Dermis blood vessel endothelial cell (primary cell): ENCODE measurements at places on chromosomes 3 and 15. TPM values are rescaled to one million over a fixed set of nuclear protein-coding genes. Genes with fewer than 3 reads are reported as not detected.

GRCh38 chr15:81450721-81451120 is 76.7 kb upstream of the TMC3 start:
- DNase-seq = no peak

DNA sequence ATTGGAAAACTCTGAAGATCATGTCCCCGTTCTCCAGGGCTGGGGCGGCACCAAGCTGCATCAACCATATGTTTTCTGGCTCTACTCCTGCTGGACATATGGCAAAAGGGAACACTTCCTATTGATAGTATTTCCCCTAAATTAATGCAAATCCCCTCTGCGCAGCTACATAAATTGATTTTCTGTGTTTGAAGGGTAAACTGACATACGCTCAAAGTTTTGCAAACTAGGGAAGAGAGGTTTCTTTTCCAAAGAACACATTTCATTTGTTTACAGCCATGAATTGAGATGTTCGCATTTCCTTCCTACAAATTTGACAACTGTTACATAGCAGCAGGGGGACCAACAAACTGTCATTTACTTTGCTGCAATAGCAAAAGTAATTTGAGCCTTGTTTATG is 35.9 kb downstream of the CTXND1 start:
- DNase-seq = no peak

GBE1 gene
- 70.5 and 124 TPM in 2 replicates for total RNA-seq

DNA sequence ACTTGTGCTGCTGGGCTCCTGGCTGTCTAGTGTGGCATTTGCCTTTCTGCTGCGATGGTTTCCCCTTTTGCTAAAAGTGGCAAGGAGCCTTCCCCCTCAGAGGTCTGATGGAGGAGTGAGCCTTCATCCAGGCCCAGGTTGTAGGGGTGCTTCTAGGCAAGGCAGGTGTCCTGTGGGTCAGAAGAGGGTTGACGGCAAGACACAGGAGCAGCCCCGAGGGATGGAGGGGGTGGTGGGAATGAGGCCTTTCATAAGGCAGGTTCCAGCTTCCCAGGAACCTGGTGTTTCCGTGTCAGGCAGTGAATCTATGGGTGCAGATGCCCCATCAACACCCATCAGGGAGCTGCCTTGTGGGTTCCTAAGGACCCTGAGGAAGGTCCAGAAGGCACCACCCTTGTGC is 63.0 kb upstream of the TAMM41 start:
- DNase-seq = no peak

GRCh38 chr3:16298891-16299290 is 33.9 kb downstream of the OXNAD1 start:
- no peak for DNase-seq

ERC2 gene
- total RNA-seq = 0.79 and 2.4 TPM in 2 replicates

DNA sequence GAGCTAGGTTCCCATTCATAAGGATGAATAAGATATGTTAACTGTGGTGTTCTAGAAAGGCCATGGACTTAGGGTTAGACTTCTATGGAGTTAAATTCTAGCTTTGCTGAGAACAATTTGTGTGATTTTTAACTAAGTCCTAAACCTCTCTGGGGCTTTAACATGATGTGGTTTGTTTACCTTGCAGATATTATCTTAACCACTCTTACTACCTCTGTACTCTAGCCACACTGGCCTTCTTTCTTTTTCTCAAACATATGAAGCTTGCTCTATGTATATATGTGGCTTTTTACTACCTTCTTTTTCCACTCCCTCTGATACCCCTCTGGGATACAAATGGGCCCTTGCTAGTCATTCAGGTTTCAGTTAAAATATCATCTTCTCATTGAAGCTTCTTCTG is 108.4 kb downstream of the ZNF609 start:
- no peak for DNase-seq

GRCh38 chr3:133883641-133884040 is 12.0 kb downstream of the RAB6B start:
- DNase-seq = no peak

GRCh38 chr3:126474498-126475412 is 936 bp downstream of the ZXDC start:
- DNase-seq = peak; percentile 74

CGNL1 gene
- 16.3 and 21.1 TPM in 2 replicates for total RNA-seq

DNA sequence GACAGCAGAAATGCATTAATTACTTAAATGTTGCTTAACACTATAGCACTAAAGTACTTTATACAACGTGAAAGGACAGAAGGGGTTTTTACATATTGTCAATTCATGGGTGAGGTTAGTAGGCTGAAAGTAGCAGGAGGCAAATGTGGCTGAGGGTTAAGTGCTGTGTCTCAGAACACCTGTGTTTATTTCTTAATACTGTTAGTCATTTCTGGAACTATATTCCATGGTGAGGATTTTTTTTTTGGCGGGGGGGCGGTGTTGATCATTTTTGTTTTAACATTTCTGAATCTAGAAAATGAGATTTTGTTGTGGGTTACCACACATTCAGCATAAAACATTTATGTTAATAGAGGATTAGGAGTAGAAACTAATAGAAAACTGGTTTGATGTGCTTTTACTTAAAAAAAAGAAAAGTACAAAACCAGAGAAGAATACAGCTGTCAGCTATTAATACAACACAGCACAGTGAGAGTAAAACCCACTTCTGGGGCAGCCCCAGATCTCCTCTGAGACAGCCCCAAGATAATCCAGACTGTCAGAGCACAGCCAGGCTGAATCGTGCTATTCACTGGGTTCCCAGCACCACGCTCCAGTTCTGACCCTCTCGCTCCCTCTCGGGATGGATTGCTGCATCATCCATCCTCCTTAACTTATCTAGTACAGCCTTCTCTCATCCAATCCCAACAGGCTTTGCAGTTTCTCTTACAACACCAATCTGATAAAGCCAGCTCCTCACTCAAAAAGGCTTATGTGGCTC is 307.7 kb downstream of the TUSC7 start:
- no peak for DNase-seq

- DNase-seq = no peak
Observed at GRCh38 chr15:75661756-75662140, 14.0 kb downstream of the SNX33 start.

FAM107A gene
- total RNA-seq = 2.9 and 9.3 TPM in 2 replicates

- DNase-seq = no peak
Observed at GRCh38 chr3:46524008-46524407, 26.2 kb downstream of the RTP3 start.

EIF4E3 gene
- total RNA-seq = 2.5 and 2.6 TPM in 2 replicates

DNA sequence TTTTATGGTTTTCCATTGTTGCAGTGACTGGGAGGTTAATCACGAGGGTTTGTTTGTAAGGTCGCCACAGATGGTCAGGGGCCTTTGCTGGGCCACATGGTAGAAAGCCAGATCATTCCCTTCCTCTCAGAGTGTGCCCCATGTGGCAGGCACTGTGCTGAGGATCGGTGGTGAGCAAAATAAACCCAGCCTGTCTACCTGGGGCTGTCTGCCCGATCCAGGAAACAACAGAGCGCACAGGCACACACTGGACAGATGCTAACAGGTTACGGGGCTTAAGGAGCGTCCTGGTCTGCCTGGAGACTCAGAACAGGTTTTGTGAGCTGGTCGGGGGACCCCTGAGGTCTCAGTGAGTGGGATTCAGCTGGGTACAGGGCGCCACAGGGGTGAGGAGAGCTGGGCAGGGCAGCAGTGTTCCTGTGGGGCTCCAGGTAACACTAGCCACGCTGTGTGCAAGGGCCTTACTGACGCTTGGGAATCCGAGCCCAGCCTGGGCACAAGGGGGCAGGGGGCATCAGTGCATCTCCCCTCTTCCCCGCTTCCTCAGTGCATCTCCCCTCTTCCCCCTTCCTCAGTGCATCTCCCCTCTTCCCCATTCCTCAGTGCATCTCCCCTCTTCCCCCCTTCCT is 136.4 kb downstream of the DNAJB8 start:
- no peak for DNase-seq

- DNase-seq = peak; percentile 47
Observed at GRCh38 chr15:52013151-52013791, 5.7 kb upstream of the MAPK6 start.

DNA sequence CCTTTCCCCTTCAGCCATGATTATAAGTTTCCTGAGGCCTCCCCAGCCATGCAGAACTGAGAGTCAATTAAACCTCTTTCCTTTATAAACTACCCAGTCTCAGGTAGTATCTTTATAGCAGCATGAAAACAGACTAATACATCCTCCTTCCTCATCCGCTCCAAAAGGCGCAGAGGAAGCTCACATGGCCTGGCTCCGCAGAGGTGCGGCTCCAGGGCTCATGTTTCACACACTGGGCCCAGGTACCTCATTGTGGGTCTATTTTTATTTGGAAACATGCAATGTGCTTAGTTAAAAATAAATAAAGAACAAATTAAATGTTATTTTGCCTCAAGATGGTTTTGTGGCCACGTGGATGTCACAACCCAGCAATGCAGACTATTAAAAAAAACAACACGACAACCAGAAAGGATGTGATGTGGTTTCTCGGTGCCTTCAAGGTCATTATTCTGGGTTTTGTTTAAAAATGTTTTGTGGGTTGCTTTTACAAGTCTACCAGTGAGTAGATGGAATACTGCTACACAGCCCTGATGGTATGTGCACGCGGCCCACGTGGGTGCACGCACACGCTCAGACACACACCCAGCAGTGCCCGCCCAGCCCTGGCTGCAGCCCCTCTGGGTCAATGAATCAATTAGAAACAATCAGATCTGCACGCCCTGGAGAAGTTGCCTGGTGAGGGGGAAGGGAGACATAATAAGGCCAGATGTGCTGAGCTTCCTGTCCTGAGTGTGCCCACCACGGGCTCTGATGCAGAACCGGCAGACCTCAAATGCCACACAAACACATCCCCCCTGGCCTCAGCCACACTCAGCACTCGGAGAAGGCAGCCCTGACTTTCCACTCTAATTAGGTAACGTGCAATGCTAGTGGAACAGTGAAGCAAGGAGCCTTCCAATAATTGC is 140.1 kb downstream of the ADAMTS17 start:
- no peak for DNase-seq

ERICH6 gene
- total RNA-seq = not detected in 2 replicates

CCR2 gene
- total RNA-seq = not detected in 2 replicates

SPRED1 gene
- 14.4 and 15.8 TPM in 2 replicates for total RNA-seq

DNA sequence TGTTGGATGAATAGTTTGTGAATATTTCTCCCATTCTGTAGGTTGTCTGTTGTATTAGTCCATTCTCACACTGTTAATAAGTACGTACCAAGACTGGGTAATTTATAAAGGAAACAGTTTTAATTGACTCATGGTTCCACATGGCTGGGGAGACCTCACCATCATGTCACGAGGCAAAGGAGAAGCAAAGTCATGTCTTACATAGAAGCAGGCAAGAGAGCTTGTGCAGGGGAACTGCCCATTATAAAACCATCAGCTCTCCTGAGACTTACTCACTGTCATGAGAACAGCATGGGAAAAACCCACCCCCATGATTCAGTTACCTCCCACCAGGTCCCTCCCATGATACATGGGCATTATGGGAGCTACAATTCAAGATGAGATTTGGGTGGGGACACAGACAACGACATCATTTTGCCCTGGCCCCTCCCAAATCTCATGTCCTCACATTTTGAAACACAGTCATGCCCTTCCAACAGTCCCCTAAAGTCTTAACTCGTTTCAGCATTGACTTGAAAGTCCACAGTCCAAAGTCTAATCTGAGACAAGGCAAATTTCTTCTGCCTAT is 133.2 kb downstream of the LMLN start:
- DNase-seq = no peak

TRPC1 gene
- total RNA-seq = 7.2 and 14.0 TPM in 2 replicates

DNA sequence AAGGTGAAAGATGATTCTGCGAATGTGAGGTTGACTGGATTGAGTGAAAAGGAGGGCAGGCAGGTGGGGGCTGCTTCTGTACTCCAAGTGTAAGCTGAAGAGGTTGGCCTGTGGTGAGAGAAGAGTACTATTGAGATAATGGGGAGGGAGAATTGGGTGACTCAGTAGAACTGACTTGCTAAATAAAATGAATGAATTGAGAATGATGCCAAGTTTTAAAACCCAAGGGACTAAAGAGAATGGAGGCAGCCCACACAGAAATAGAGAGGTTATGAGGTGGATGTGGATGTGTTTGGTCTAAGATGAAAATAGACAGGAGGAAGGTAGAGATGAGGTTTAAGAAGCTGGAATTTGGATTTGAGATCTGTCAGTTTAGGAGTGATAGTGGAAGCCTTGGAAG is 5.9 kb downstream of the MME start:
- DNase-seq = no peak

BLM gene
- 4.1 and 8.7 TPM in 2 replicates for total RNA-seq

RARB gene
- 1.2 and 1.5 TPM in 2 replicates for total RNA-seq

C3orf20 gene
- total RNA-seq = not detected in 2 replicates

GRCh38 chr3:148598619-148599018 is 99.1 kb upstream of the AGTR1 start:
- no peak for DNase-seq

- no peak for DNase-seq
Observed at GRCh38 chr3:23519314-23520208, 286.2 kb upstream of the UBE2E1 start.

CISH gene
- 0.37 and 0.51 TPM in 2 replicates for total RNA-seq

DNA sequence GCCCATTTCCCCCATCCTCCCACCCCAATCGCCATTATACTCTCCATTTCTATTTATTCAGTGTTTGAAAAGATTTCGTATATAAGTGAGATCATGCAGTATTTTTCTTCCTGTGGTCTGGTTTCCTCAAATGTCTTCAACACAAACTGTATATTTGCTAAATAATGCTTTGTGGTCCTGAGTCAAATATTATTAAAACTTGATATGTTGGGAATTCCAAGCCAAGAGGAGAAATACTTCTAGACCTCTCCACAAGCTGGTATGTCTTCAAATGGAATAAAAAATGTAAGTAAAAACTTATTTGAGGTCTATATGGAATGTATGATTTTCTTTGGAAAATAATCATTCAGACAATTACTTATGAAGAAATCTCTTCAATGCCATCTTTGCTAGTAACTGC is 122.5 kb upstream of the TSC22D2 start:
- no peak for DNase-seq

GRCh38 chr3:11482021-11482420 is 161.7 kb downstream of the VGLL4 start:
- peak; percentile 55 for DNase-seq

GRCh38 chr3:126463521-126463920 is 12.2 kb downstream of the ZXDC start:
- DNase-seq = no peak

GRCh38 chr15:69696946-69697345 is 244.3 kb downstream of the RPLP1 start:
- no peak for DNase-seq

DNA sequence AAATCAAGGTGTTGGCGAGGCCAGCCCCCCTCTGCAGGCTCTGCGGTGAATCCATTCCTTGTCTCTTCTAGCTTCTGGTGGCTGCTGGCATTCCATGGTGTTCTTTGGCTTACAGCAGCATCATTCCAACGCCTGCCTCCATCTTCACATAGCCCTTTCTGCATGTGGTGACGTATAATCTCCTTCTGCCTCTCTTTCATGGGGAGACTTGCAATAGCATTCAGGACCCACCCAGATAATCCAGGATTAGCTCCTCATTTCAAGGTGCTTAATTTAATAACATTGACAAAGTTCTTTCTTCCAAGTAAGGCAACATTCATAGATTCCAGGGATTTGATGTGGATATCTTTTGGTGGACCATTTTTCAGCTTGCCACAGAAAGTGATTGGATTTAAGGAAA is 35.8 kb downstream of the ISG20 start:
- DNase-seq = no peak
